ENCODE measurements at places on chromosomes 3 and 15. TPM values are rescaled to one million over a fixed set of nuclear protein-coding genes. Genes with fewer than 3 reads are reported as not detected.

Gene NTRK3
- total RNA-seq = 5.3 TPM

Gene A4GNT
- total RNA-seq = not detected

Gene GNAT1
- total RNA-seq = 0.64 TPM

Gene C3orf85
- total RNA-seq = not detected

Gene PRKCD
- total RNA-seq = 29.4 TPM

Gene TXNRD3
- total RNA-seq = 8.9 TPM

Gene MYL3
- not detected for total RNA-seq

Gene TMCO5A
- not detected for total RNA-seq

Gene GPR87
- total RNA-seq = 34.1 TPM

Gene IL17RE
- total RNA-seq = 90.7 TPM

Gene TMEM212
- not detected for total RNA-seq

Gene LTF
- 5.0 TPM for total RNA-seq

Gene MRPL3
- 55.4 TPM for total RNA-seq

Gene DUT
- total RNA-seq = 62.9 TPM

Gene CCDC54
- total RNA-seq = not detected

Gene TMEM41A
- 36.9 TPM for total RNA-seq

Gene GCNT3
- total RNA-seq = not detected

Gene MRPL46
- 18.4 TPM for total RNA-seq

Gene SMCO1
- not detected for total RNA-seq

Gene VILL
- total RNA-seq = 14.4 TPM

Gene SETD5
- total RNA-seq = 272 TPM

Gene KBTBD13
- not detected for total RNA-seq

Gene OR5H2
- total RNA-seq = not detected

Gene GRK7
- total RNA-seq = 1.2 TPM

Gene GATA2
- total RNA-seq = 4.5 TPM

Gene LDHAL6B
- total RNA-seq = not detected

Gene HHLA2
- not detected for total RNA-seq

Gene MUC13
- total RNA-seq = not detected

Gene PRR20G
- not detected for total RNA-seq

Gene BCL2A1
- total RNA-seq = 2.6 TPM

Gene SH2D7
- not detected for total RNA-seq

Gene TMA7
- total RNA-seq = 281 TPM

Gene PRTG
- total RNA-seq = 0.24 TPM

Gene CERS3
- 108 TPM for total RNA-seq

Gene CPNE9
- total RNA-seq = 0.49 TPM

Gene MAPKAPK3
- 90.3 TPM for total RNA-seq

Gene C3orf52
- total RNA-seq = 86.0 TPM

Gene TTLL13
- total RNA-seq = not detected

All from suprapubic skin (tissue), 4 donors.